Activated CD4-positive, alpha-beta T cell treated with anti-CD3 and anti-CD28 coated beads for 24 hours (primary cell): ENCODE measurements at places on chromosomes 1 and 21.

DNA sequence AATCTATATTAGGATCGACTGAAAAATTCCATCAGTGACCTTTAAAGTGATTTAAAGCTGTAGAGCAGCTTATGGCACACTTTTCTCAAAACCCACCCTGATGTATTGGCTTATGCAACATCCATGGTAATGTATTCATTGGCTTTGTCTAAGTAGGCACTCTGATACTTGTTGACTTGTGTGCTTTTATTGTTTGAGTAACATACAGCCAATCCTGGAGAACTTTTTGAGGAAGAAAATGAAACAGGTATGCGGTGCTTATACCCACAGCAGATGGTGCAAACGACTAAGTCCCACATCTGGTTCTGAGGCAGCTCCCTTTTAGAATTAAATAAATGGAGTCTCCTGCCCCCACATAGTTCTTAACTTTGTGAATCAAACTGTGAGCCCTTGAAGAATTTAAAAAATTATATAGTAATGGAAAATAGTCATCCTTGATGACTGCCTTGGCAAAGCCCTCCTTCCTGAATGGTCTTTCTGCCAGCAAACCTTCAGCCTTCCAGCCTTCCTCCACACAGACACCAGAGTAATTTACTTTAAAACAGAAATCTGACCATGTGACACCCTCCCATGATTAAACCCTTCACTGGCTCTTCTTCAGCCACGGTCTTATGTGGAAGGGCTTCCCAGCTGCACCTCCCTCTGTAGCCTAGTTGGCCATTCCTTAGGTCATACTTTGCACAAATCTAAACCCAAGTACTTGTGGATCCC lies 116.0 kb downstream of the BCAR3 start:
- DNase-seq, result no peak

DNA sequence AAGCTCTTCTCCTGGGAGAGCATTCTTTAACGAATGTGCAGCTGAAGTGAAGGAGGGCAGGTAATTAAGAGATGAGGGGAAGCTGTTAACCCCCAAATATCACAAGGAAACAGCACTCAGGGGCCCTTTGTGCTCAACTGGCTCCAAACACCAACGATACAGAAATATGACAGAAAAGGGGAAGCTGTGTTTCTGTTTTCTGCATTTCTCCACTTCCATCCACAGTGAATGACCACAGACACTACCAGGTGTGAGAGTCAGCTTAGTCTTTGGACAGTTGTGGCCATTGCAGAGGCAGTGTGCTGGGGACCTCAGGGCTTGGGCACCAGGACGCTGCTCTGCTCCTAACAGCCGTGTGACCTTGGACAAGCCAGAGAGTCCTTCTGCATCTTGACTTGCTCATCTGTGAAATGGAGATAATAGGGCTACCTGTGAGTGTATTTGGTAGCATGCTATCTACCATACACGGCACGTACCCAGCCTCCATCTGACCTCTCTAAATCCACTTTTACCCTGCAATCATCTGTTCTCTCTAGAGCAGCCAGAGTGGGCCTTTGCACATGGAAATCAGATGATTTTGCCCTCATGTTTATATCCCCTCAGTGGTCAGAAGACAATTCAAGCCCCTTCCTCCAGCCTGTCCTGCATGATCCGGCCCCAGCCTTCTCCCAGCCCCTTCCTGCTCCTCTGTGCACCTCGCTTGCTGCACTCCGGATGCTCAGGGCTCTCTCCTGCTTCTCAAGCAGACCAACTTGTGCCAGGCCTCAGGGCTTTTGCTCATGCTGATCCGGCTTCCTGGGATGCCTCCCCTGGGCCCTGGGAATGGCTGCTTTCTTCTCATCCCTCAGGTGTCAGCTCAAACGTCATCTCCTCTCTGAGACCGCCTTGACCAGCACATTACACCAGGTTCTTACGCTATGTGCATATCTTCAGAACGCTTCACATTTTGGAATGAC lies 4.7 kb upstream of the TINAGL1 start:
- DNase-seq, result no peak

DNA sequence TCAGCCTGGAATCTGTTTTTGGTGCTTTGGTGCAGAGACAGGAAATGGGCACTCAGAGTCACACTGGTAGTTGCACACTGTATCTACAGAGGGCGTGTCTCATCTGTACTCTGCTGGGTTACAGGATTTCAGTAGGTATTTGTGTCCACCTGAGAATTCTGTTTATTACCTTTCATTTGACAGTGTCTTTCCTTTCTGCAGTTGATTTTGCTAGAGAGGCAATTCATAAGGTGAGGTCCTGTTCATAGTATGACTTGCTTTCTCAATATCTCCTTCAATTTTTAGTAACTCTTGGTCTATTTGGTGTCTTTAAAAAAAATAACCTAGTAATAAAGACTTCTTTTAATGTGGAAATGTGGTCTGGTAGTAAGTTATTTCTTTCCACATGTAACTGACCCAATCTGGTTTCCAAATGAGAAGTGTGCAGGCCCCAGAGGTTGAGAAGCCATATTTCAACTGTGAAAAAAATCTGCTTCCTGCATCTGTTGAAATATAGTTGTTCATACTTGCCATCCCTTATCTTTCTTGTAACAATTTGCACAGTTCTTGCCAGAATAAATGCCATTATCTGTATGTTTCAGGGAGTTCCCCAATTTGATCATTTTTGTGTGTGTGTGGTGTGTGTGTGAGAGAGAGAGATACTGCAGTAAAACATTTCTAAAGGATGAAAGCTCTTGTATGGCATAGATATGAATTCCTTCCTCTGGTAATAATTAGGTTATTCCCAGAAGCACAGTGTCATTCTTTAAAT lies 78.4 kb upstream of the DNAJC6 start:
- no peak for DNase-seq

GRCh38 chr1:65059930-65060538 lies 88.0 kb upstream of the AK4 start:
- no peak for DNase-seq

- no peak for DNase-seq
Observed at GRCh38 chr21:39518847-39519210, 67.1 kb downstream of the SH3BGR start.

GRCh38 chr1:218846181-218846580 lies 327.5 kb upstream of the LYPLAL1 start:
- no peak for DNase-seq
